ENCODE measurements at places on chromosomes 11 and 22. TPM values are rescaled to one million over a fixed set of nuclear protein-coding genes. Genes with fewer than 3 reads are reported as not detected.
A peak's percentile ranks its signal among the peaks of the same experiment; 100 is the strongest.

DNA sequence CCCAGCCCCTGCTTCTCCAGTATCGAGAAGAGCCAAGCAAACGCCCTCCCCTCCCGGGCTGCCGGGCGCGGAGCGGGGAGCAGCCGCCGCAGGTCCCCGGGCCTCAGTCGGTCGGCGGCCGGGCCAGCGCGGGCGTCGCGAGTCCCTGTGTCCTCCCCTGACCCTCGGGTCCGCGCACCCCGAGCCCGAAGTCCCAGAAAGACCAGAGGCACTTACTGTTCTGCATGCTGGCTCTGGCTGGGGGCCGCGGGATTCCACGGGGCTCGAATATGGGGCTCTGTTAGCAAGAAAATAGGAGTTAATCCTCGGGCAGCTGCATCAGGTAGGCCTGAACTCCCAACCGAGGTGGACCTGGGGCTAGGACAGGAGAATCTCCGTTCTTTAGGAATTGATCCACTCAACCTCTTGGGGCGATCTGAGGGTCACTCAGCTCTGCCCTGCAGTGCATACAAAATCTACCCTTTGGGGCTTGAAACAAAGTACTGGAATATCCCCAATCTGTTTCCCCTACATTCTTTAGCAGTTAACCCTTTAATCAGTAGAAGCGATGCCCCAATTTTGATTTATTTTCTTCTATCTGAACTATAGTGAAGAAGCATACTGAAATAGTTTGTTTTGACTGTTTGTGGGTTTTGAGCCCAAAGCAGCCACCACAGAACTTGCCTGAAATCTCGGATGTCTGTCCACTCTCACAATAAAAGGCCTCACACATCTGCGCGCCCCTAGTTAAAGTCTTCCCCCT lies 4.8 kb downstream of the PAX6 start:
- DNase-seq, result peak; percentile 11

DNA sequence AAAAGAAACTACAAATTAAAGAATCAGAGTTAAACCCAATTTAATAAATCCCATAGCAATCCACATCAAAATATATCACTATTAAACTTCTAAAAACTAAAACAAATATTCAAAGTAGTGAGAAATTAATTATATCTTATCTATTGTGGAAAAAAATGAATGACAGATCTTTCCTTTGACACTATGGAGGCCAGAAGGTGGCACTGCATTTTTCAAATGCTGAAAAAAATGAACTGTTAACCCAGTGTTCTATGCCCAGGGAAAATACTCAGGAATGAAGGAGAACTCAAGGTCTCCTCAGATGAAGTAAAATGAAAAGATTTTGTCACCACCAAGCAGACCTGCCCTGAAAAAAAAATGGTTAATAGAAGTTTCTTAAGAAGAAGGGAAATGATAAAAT lies 27.7 kb downstream of the TYR start:
- DNase-seq, result no peak

- DNase-seq, result no peak
Measured at GRCh38 chr22:45338795-45339194, 29.1 kb downstream of the FAM118A start.

Gene RBFOX2
- polyA plus RNA-seq, result 17.2 TPM

Gene MS4A1
- not detected for polyA plus RNA-seq

DNA sequence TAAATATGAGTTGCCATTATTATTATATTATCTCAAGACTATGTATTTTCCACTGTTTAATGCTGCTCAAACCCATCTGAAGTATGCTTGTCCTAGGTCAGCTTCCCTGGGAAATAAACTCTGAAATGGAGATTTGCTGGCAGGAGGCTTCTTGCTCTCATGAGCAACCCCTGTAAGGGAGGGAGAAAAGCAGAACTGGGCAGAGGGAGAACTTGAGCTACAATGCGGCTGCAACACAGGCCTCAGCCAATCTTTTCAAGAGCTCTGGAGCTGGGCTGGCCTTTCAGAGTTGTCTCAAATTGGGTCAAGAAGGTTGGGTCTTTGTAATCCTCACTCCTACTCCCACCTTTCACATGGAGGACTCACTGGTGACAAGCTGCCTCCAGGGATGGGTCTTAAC lies 412.6 kb downstream of the TENM4 start:
- DNase-seq, result no peak

GRCh38 chr11:2325719-2326118 lies 23.9 kb downstream of the TSPAN32 start:
- no peak for DNase-seq

- peak; percentile 28 for DNase-seq
Measured at GRCh38 chr11:117229411-117229810, 2.5 kb downstream of the PCSK7 start.

DNA sequence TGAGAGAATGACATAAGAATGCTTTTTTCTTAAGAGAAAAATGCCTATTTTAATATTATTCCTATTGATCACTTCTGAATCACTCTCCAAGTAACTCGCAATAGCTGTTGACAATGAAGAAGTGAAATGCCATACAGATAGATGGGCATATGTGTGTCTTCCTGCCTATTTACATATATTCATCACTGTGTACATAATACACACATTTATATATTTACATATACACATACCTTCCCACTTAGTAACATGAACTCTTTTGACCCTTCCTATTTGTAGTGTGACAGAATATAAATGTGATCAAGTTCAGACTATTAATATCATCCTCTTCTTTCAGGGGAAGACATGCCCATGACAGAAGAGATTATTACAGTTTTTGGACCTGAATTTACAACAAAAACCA lies 756.7 kb downstream of the DLG2 start:
- no peak for DNase-seq

- no peak for DNase-seq
Measured at GRCh38 chr11:27582621-27583020, 76.1 kb upstream of the LIN7C start.

DNA sequence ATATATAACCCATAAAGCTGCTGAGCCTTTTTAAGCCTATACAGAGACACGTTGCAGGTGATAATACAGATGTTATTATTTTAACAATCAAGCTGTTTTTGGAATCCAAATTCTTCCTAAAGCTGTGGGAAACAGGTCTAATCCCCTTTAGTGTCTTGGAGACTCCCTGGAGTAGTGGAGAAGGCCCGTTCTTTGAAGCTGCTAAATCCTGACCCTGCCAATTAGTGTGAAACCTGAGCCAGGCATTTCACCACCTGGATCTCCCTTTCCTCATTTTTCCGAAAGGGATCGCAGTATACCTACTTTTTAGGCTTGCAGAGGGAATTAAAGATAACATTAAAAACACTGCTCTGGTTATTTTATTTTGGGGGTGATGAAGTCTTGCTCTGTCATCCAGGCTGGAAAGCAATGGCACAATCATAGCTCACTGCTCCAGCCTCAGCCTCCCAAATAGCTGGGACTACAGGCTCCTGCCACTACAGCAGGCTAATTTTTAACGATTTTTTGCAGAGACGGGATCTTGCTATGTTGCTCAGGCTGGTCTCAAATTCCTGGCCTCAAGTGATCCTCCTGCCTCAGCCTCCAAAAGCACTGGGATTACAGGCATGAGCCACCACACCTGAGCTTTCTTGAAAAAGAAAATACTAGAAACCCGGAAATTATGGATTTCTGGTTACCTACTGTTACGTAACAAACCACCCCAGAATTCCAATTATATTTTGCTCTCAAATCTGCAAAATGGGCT lies 1.7 kb upstream of the EIF4ENIF1 start:
- peak; percentile 25 for DNase-seq

- no peak for DNase-seq
Measured at GRCh38 chr11:132112846-132113245, 742.4 kb downstream of the NTM start.

- no peak for DNase-seq
Measured at GRCh38 chr11:95279921-95280868, 49.2 kb upstream of the SESN3 start.

Gene OR4A16
- polyA plus RNA-seq, result not detected

Gene SLC22A12
- polyA plus RNA-seq, result 85.9 TPM

Gene NFAM1
- 0.60 TPM for polyA plus RNA-seq

Gene MYO18B
- 0.19 TPM for polyA plus RNA-seq

Gene RTL10
- 8.8 TPM for polyA plus RNA-seq
